H9 (cell line): ENCODE measurements at places on chromosomes 5 and 9.

DNA sequence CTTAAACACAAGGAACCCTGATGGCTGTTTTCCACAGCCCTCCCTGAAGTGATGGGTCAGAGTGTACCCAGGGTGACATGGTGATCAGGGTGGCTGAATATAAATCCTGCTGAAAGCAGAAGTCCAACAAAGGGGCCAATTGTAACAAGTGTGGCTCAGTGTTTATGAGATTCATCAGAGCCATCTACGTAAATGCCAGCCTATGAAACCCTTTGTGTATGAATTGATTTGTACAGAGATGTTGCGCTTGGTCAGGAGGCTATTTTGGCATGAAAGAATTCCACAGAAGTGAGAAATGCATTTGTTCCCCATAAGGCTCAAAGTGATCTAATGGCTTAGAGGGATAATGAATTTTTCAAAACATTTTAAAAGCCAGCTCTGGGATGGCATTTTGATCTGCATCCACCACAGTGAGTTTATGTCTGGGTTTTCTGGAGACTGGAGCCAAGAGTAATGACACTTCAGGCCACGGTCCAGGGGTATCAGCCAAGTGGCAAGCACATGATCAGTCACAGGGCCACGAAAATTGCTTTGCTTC is 12.4 kb downstream of the PRUNE2 start:
- no peak for DNase-seq

- DNase-seq, result no peak
Measured at GRCh38 chr9:132167192-132167591, 5.3 kb downstream of the NTNG2 start.

- DNase-seq, result no peak
Measured at GRCh38 chr9:88751781-88752180, 216.8 kb downstream of the NXNL2 start.

DNA sequence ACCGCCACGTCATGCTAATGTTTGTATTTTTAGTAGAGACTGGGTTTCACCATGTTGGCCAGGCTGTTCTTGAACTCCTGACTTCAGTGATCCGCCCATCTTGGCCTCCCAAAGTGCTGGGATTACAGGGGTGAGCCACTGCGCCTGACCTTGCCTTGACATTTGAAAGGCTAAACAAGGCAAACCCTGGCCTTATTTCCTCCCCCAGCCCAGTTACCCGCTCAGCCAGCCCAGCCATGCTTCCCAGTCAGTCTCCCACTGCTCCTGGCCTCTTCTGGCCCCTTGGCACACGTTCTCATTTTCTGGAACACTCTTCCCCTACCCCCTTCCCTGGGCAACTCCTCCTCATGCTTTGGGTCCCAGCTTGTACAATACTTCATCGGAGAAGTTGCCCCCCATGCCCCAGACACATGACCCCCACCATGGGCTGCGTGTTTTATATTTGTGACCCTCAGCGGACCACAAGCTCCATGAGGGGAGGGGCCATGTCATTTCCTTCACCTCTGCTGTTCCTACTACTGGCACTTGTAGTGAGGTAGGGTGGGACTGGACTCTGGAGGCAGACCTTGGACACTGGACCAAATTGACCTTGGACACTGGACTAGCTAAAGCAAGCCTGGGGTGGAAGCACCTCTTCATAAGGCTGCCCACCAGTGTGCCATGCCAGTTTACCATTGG is 94.4 kb upstream of the IER5L start:
- no peak for DNase-seq

- no peak for DNase-seq
Measured at GRCh38 chr5:179889885-179890284, 17.8 kb downstream of the TBC1D9B start.

DNA sequence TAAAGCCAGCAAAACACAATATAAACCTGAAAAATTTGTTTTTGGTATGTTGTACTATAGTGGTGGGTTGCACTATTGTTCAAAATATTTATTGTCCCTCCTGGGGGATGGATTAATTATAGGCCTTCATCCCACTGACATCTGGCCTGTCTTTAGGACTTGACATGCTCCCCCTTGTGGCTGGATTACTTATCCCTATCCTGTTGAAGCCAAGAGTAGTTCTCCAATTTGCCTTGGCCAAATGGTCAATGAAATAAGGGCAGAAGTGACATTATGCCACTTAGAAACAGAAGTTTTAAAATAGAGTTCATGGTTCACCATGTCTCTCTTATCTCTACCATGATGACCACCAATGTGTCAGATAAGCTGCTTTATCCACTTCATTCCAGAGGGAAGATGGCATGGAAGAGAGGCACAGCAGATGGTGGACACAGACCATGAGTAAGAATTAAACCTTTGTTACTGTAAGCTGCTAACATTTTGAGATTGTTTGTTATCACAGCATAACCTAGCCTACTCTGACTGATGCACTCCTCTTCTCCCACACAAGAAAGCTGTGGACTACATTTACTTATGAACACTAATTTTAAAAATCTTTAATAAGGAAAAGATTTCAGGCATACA is 29.2 kb upstream of the ARHGEF28 start:
- no peak for DNase-seq

GRCh38 chr9:89376286-89376685 is 58.0 kb downstream of the SECISBP2 start:
- no peak for DNase-seq

DNA sequence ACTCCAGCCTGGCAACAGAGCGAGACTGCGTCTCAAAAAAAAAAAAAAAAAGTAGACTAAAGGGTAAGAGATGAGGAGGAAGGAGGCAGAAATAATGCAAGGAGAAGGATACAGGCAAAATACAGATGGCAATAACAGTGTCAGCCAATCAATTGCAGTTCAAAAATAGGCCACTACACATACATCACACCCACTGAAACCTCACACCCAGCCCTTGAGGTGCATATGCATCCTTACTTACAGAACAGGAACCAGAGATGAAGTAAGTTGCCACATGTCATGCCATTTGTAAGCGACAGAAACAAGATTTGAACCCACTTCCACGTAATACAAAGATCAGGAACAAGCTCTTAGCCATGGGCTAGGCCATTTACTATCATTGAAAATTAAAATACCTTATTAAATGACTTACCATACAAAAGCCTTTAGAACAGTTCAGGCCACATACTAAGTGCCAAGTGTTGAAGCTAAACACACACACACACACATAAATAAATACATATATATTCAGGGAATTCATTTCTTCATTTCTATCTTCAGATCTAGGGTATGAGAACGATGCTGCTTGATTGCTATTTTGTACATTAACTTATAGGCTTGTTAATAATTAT is 98.4 kb downstream of the FNBP1 start:
- no peak for DNase-seq

DNA sequence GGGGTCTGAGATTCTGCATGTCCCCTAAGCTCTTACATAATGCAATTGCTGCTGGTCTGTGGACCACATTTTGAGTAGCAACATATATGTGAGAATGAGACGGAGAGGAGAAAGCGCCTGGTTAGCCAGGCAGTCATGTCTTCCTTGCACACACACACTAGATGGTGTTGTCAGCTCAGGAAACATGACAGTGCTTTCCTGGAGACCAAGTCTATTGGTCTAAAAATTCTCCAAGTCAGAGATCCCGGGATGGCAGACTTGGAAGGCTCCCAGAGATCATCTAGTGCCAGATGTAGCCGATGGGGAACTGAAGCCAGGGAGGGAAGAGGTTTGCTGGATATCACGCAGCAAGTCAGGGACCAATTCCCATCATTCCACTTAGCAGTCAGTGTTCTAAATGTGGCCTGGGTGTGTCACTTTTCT is 53.4 kb downstream of the GALNT12 start:
- no peak for DNase-seq

DNA sequence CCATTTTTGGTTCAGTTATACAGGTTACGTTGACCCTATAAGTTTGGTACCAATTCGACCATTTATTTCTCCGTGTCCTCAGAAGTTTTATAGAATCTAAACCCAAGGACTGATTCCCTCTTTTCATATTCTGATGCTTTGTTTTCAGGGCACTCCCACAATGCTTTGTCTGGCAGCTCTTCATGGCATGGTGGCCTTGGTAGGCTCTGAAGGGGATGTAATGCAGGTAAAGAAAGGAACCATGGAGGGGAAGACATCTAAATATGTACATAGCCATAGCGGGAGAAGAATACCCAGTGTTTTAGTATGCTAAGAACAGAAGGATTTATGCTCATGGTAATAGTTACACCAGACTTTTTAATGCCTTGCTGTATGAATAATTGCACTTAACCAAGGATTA is 82.7 kb downstream of the HACD4 start:
- no peak for DNase-seq

GRCh38 chr5:106017243-106017857 is 1653.4 kb downstream of the EFNA5 start:
- no peak for DNase-seq

GRCh38 chr5:143962201-143962600 is 150.2 kb downstream of the HMHB1 start:
- DNase-seq, result no peak

DNA sequence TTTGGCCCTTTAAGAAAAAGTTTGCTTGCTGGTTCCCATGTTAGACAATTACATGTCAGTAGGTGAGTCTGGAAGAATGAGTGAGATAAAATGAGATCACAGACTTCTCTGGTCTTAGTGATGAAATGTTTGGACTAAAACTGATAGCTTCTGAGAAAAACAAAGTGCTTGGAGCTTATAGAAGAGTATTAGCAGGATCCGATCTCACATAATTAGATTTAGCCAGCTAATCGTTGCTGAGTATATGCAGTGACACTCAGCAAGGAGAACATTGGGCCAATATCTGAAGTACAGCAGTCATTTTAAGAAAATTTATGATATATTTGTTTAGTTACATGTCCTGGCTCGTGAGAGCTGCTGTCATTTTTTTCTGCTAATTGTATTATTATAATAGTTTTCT is 135.8 kb downstream of the SNCAIP start:
- DNase-seq, result no peak

DNA sequence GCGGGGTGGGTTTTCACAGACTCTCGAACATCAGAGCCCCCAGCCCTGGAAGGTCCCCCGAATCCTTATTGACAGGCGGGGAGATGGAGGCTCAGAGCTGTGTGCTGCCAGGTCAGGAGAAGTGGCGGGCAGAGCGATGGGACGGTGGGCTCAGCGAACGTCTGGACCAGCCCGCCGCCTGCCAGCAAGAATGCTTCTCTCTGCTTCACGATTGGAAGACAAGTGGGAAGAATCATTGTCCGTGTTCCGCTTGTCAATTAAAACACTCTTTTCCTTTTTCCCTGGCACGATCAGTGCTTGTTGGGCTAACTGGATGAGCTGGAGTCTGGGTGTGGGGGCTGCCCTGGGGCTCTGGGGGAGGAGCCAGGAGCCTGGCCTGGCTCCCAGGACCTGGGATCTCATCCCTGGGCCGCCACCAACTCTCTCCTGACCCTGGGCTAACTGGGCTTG is 1.6 kb downstream of the COL5A1 start:
- DNase-seq, result no peak

DNA sequence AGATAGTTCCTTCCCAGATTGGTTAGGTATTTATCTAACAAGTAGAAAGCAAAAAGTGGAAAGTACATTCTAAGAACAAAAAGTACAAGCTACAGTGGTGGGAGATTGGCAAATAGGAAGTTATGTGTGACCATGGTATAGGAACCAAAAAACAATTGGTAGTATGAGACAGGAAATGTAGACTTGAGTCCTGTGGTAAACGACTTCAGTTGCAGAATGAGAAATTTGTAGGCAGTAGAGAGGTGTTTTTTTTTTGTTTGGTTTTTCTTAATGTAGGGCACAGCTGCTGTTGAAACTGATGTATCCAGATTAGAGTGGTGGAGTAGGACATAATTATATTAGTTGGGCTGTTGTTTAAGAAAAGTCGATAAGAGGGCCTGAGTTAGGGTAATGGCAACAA is 72.0 kb downstream of the CCNH start:
- DNase-seq, result no peak

- no peak for DNase-seq
Measured at GRCh38 chr9:13862654-13863053, 451.3 kb downstream of the NFIB start.

GRCh38 chr9:128084746-128085145 is 16.7 kb downstream of the SLC25A25 start:
- DNase-seq, result no peak

DNA sequence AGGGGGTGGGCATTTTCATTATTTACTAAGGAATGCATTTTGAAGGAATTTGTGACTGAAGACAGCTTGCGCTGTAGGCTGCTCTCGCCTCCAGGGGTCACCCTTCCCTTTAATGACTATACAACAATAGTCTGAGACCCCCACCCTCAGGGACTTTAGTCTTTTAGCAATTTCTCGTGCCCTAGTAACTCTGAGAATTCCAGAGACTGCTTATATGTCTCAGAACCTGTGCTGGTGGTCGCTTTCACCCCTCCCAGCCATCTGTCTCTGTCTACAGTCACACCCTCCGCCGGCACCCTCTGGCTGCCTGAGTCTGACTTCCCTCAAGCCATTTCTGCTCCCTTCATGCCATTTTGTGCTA is 671.4 kb downstream of the NR2F1-AS1 start:
- DNase-seq, result peak; percentile 60

DNA sequence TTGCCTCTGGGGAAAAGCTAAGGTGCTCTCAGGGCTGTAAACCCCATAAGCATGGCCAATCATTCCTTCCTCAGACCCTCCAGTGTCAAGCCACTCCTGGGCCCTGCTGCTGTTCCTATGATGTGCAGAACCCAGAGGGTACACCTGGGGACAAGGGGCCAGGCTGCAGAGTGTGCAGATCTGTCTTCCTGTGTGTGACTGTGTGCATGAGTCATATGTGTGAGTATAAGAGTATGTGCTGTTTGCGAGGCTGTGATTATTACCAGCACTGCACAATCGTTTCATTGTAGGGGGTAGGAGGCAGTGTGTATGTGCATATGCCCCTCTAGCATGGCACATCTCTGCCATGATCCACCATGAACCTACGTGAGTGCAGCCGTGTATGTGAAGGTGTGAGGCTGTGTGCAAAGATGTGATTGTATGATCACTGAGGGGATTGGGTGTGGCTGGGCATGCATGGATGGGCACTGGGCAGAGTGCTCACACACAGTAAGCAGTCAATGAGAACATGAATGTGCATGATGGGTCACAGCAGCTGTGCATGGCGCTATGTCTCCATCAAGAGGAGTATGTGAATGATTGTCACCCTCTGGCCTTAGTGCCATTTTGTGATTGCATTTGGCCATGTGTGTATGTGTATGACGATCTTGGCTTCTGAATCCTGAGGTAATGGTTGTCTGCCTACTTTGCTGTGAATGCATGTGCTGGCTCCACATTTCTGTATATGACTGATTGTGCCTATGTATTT is 2.4 kb upstream of the OR1K1 start:
- DNase-seq, result no peak

- DNase-seq, result no peak
Measured at GRCh38 chr5:45694255-45694814, 1.8 kb downstream of the HCN1 start.

DNA sequence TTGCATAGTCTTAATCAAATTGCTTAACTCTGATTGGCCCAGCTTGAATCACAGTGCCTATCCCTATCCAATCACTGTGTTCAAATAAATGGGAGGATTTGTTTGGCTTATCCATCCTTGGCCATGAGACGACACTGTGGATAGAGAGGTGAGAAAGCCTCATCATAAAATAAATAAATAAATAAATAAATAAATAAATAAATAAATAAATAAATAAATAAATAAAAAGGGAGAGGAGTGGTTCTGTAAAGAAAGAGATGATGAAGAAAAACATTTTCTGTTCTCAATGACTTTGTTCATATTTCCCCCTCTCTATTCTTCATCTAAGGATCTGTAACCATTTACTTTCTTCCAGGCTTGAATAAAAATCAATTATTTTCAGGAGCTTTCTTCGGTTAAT is 74.7 kb downstream of the PTPRD start:
- DNase-seq, result no peak

GRCh38 chr5:168317096-168317520 is 25.7 kb downstream of the WWC1 start:
- DNase-seq, result no peak

- DNase-seq, result no peak
Measured at GRCh38 chr9:117205806-117206205, 209.1 kb downstream of the ASTN2 start.
